Stimulated activated CD4-positive, alpha-beta T cell treated with anti-CD3 and anti-CD28 coated beads, TNF-alpha, amount 100 ng/mL, for 24 hours (primary cell): ENCODE measurements at places on chromosomes 7 and 10.
A peak's percentile ranks its signal among the peaks of the same experiment; 100 is the strongest.

DNA sequence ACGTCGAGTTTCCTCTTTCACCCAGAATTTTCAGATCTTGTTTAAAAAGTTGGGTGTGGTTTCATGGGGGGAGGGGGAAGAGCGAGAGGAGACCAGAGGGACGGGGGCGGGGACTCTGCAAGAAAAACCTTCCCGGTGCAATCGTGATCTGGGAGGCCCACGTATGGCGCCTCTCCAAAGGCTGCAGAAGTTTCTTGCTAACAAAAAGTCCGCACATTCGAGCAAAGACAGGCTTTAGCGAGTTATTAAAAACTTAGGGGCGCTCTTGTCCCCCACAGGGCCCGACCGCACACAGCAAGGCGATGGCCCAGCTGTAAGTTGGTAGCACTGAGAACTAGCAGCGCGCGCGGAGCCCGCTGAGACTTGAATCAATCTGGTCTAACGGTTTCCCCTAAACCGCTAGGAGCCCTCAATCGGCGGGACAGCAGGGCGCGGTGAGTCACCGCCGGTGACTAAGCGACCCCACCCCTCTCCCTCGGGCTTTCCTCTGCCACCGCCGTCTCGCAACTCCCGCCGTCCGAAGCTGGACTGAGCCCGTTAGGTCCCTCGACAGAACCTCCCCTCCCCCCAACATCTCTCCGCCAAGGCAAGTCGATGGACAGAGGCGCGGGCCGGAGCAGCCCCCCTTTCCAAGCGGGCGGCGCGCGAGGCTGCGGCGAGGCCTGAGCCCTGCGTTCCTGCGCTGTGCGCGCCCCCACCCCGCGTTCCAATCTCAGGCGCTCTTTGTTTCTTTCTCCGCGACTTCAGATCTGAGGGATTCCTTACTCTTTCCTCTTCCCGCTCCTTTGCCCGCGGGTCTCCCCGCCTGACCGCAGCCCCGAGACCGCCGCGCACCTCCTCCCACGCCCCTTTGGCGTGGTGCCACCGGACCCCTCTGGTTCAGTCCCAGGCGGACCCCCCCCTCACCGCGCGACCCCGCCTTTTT, at the start of gene VIM:
VIM (plus strand) TSS at position 151 of the 925 bp plus-strand sequence. CDS start 1,182 bp downstream, outside the sequence.
- peak; percentile 64 for DNase-seq

DNA sequence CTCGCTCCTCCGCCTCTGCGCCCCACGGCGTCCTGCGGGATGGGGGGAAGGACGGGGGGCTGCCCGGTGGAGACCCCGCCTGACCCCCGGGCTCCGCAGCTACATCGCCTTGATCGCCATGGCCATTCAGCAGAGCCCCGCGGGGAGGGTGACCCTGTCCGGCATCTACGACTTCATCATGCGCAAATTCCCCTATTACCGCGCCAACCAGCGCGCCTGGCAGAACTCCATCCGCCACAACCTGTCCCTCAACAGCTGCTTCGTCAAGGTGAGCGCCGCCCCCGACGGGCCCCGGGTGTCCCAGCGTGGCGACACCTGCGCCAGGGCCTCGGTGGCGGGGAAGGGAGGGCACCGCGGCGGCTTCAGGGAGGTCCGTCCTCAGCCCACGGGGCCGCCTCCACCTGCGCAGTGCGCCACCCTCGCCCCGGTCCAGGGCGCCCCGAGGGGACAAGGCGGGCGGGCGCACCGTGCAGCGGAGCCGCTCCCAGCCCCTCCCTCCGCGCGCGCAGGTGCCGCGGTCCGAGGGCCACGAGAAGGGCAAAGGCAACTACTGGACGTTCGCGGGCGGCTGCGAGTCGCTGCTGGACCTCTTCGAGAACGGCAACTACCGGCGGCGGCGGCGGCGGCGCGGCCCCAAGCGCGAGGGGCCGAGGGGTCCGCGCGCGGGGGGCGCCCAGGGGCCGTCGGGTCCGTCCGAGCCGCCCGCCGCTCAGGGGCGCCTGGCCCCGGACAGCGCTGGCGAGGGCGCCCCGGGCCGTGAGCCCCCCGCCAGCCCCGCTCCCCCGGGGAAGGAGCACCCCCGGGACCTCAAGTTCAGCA, 793 bp downstream of the FOXL3 start:
- no peak for DNase-seq

GRCh38 chr10:24951201-24952142, 934 bp downstream of the PRTFDC1 start:
- peak; percentile 11 for DNase-seq

DNA sequence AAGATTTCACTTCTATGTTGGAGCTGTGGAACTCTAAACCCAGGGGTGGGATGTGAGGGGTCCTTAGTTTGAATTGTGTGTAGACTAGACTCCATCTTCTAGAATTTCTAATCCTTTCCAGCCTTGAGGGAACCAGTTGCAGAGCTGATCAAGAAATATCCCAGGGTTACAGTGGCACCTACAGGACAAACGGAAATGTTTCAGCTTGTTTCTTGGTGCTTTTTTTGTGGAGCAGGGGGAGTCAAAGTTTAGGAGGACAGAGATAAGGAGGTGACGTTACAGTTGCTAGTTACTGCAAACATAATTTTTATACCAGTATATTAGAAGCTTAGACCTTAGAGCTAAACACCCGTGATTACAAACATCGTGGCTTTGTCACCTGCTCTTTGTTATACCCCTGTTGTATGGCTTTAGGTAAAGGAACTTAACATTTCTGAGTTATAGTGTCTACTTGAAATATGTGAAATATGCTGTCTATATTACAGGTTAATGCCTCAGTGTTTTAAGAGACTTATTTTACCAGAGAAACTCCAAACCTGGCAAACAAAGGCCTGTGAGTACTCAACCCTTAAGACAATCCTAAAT, 84.5 kb upstream of the DYNC1I1 start:
- DNase-seq, result no peak
